ENCODE measurements at places on chromosomes 4 and X. TPM values are rescaled to one million over a fixed set of nuclear protein-coding genes. Genes with fewer than 3 reads are reported as not detected.
A peak's percentile ranks its signal among the peaks of the same experiment; 100 is the strongest.

Gene HHIP
- total RNA-seq: 0.30 TPM

Gene SOX3
- total RNA-seq: not detected

Gene PNMA6A
- 0.78 TPM for total RNA-seq

Gene WNK3
- 0.65 TPM for total RNA-seq

Gene PLK4
- total RNA-seq: 0.75 TPM

- no peak for DNase-seq
Measured at GRCh38 chr4:168797194-168797593, 212.9 kb downstream of the CBR4 start.

DNA sequence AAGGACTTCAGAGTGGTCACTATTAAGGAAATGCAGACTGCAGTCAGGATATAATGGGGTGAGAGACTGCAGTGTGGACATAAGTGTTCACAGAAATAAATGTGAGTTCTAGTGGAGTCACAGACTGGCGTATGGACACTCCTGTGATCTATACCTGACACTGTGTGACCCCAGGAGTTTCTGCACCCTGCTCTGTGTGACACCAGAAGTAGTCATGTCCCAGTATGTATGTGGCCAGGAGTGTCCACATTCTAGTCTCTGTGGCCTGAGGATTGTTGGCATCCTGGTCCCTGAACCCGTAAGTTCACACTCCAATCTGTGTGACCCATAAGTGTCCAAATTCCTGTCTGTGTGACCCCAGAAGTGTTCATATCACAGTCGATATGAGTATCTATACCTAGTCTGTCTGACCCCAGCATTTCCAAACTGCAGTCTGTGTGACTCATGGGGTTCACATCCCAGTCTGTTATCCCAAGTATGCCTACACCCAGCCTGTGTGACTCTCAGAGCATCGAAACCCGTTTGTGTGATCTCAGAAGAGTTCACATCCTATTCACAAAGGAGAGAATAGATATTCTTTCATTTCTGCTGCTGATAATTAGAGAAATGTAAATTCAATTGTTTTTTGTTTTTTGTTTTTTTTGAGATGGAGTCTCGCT, 16.3 kb downstream of the WDR13 start:
- DNase-seq: no peak

GRCh38 chr4:8910100-8910821, 38.6 kb upstream of the HMX1 start:
- DNase-seq: no peak

DNA sequence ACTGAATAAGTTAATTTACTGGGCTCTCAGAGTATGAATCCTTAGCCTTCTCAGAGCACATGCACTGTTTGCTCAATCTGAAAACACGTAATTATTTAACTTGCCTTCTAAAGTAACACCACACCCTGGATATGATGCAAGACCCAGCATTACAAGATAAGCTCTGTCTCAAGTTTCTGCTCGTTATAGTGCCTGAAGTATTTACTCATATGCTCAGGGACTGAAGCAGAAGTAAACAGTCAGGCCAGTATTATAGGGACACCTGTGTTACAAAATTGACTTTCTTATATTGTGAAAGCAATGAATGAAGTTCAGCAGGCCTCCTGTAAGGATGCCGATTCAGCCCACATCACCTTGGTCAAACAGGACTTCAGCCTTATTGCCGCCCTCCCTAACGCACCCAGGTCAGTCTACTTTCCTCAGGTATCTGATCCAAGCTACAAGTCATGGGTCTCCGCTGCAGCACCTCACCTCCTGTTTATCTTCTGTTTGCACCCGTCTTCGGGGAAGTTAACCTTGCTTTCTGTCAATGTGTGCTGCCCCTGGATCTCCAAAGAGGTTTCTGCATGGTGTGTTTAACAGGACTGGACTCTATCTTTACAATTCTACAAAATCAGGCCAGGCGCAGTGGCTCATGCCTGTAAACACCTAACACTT, 42.8 kb upstream of the KLF3 start:
- no peak for DNase-seq

DNA sequence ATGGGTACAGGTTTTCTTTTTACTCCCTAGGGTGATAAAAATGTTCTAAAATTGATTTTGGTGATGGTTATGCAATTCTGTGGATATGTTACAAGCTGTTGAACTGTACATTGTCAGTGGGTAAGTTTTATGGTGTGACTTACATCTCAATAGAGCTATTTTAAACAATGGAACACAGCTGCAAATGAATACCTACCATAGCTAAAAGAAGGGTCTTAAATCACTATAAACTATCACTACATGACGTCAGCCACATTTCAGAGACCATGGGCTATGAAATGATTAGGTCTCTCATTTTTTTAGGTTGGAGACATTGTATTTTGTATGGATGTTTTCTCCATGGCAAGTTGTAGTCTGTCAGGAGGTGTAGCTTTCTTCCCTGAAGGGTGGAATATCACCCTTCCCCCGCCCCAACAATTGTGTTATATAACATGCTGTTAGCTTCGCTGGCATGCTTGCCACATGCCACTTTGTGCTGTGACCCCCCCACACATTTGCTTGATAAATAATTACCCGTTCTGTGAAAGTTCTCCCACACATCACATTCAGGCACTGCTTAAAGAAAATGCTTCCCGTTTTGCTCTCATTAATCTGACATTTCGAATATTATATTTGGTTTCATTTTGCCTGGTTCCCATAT, 159.7 kb downstream of the ARHGAP10 start:
- no peak for DNase-seq

DNA sequence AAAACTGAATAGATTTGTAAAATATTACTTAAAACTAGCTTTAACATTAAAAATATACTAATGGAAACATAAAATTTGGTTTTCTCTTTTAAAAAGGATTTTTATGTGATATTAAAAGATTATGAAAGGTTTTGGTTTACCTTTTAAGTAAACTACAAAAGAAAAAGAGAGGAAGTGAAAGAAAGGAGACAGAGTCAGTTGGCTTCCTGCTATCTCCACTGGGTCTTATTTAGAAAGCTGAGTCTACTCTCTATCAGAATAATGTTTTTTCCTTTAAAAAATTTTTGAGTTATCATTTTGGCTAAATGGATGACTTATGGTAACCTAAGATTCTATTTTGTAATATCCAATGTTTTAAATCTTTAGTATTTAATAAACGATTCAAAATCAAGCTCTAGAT, 21.6 kb upstream of the ATP8A1 start:
- no peak for DNase-seq

DNA sequence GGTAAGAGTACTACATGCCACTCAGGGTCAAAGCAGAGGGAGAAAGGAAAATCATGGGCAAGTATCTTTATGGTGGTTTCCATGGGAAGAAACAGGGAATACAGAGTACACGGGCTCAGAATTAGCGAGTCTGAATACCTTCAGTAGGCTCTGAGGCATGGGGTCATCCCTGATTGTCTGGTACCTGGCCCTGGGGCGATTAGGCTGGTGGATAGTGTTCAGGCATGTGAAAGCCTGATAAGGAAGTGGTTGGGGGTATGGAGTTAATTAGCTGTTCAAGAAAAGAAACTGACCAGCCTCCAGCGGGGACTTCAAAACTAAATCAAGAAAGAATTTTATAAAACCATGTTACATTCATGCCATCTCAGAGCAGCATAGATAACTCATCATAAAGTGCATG, 518.8 kb downstream of the RAB28 start:
- no peak for DNase-seq

GRCh38 chr4:42817913-42818312, 74.6 kb upstream of the GRXCR1 start:
- DNase-seq: no peak

GRCh38 chr4:82415922-82416365, 14.3 kb downstream of the HNRNPDL start:
- no peak for DNase-seq

DNA sequence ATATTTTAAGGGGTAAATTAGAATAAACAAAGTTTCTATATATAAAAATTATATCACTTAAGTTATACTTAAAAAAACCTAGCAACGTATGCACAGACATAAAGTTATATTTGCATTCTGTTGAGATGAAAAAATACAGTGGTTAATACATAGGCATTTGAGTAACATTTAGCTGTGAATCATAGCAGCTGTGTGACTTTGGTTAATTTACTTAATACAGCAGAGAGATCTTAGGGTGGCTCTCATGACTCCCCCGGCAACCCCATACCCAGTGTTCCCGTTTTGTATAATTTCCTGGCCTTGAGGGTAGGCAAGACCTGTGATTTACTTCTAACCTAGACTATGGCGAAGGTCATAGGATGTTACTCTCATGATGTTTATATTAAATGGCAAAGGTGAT, 504.8 kb downstream of the INPP4B start:
- no peak for DNase-seq

DNA sequence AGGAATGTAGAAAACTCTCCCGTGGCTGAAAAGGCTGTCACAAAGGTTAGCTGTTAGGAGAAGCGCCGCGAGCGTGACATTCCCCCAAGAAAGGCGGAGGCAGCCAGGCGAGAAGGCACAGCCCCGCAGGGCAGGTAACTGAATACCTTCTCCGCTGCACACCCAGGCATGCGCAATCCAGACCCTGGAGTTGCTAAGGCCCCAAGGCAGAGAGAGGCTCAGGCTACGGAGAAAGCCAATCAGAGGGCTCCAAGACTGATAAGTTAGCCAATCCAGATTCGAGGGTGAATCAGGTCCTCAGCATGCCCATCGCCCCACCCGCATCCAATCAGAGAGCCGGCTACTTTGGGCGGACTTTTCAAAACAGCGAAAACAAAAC, 485 bp upstream of the CCNG2 start:
- peak; percentile 97 for DNase-seq

DNA sequence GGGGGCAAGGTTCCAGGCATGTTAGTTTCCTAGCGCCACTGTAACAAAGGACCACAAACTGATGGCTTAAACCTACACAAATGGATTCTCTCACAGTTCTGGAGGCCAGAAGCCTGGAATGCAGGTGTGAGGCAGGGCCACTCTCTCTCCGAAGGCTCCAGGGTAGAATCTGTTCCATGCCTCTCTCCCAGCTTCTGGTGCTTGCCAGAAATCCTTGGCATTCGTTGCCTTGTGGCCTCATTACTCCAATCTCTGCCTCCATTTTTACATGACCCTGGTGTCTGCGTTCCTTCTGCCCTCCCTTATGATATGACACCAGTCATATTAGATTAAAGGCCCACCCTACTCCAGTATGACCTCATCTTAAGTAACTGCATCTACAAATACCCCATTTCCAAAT, 39.6 kb downstream of the CLDN34 start:
- no peak for DNase-seq

DNA sequence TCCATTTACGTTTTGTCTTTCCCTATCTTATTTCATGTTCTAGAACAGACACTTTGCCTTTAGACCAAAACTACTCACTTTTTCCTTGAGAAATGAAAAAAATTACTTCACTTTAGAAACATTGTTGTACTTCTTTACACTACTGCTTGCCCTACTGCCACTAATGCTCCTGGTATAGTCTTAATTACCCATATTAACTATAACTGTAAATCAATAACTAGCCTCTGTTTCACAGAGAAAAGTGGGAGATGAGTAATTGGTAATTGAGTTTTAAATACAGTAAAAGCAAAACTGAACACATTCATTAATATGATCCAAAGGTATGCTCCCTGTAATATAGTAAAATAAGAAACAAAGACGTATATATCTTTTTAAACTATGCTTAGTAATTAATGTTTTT, 111.1 kb upstream of the JADE1 start:
- no peak for DNase-seq

GRCh38 chr4:67790721-67791120, 36.5 kb upstream of the GNRHR start:
- no peak for DNase-seq

All from cardiac septum (tissue), 1 donor.